Naive thymus-derived CD8-positive, alpha-beta T cell (primary cell): ENCODE measurements at places on chromosomes 16 and 17.

DNA sequence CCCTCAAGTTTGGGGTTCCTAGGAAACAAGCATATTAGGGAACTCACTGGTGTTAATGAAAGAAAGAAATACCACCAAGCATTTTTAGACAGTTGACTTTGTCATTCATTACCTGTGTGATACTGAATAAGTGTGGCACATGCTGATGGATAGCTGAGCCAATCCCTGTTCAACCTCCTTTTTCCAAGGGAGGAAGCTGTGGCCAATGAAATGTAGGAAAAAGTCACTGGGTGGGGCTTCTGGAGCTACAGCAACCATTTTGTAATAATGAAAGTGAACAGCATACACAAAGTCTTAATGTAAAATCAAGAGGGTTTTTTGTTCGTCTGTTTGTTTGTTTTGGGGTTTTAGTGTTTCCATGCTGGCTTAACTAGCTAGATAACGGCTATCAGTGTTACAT is 254.3 kb upstream of the SALL1 start:
- DNase-seq, result no peak

- no peak for DNase-seq
These were observed 132.0 kb downstream of the C16orf78 start for GRCh38 chr16:49505556-49505955.

DNA sequence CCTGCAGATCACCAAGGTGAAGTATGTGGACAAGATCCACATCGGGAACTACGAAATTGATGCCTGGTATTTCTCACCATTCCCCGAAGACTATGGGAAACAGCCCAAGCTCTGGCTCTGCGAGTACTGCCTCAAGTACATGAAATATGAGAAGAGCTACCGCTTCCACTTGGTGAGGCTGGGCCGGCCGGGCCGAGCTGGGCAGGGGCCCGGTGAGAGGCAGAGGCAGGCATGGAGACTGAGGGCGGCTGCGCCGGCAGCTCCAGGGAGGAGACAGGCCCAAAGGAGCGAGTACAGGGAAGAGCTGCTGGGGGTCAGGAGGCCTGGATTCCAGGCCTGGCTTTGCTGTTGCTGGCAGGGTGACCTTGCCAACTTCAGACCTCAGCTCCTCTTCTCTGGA is 8.3 kb downstream of the PRSS8 start:
- DNase-seq, result no peak

DNA sequence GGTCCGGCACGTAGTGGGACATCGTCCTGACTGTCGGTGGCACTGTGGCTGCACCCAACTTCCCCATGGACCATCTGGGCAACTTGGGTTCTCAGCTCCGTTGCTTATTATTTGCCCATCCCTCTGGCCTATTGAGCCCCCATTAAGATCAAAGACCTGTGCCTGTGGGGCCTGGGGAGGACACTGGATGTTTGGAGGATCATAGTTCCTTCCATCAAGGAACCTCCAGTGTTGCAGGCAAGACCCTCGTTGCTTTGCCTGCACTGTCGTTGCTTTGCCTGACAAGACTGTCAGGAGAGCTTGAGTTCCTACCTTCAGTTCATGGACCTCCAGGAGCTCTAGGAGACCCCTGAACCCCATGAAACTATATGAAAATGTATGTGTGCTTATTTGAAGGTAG is 127.2 kb downstream of the CCDC144A start:
- no peak for DNase-seq

DNA sequence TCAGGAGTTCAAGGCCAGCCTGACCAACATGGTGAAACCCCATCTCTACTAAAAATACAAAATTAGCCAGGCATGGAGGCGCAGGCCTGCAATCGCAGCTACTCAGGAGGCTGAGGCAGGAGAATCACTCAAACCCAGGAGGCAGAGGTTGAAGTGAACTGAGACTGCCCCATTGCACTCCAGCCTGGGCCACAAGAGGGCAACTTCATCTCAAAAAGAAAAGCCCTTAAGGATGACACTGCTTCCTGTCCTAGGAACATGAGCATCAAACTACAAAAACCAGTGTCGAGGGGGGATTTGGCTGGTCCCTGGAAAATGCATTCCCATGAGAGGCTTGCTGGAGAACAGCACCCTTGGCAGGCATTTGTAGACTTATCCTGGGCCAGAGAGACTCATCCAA is 449.5 kb upstream of the PSMD7 start:
- DNase-seq, result no peak

GRCh38 chr16:73848993-73849392 is 447.6 kb upstream of the PSMD7 start:
- DNase-seq, result no peak

GRCh38 chr17:16818821-16819683 is 129.0 kb downstream of the CCDC144A start:
- no peak for DNase-seq

GRCh38 chr16:20829536-20829935 is 23.2 kb downstream of the REXO5 start:
- DNase-seq, result no peak

DNA sequence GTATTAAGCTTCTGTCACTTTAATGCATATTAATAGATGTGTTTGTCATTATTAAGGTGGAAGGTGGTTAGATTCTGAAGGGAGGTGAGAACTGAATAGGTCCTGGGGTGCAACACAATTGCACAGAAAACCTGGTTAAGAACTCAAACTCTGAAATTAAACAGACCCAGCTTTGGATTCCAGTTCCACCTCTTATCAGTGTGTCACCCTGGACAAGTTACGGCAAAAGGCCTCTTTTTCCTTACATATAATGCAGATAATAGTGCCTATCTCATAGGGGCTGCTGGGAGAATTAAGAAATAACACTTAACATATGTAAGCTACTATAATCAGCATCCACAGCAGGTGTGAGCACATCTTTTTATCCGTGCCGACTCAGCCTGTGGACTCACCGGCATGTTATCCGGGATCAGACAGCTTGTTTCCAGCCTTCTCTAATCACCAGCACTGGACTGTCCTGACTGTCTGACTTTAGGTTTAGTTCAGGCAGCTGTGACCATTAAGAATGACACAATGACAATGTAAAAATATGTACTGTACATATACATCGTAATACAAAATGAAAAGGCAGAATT is 31.4 kb downstream of the TEX2 start:
- no peak for DNase-seq

DNA sequence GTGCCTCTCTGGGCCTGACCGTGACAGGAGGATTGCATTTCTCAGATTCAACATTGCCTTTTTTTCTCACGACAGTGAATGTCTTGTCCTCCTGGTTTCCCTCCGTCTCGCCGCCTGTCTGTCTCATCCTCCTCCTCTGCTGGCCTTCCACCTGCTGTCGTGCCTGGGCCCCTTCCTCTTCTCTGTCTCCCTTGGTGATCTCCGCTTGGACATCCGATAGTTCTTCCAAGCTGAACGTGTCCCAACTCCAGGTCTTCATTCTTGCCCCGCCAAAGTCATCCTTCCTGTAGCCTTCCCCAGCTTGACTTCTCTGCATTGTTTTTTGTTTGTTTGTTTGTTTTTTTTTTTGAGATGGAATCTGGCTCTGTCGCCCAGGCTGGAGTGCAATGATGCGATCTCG is 79.4 kb downstream of the RAP1GAP2 start:
- no peak for DNase-seq
